ENCODE measurements at places on chromosomes 6 and 20.
A peak's percentile ranks its signal among the peaks of the same experiment; 100 is the strongest.

GRCh38 chr6:142507065-142507464 is 205.3 kb downstream of the ADGRG6 start:
- no peak for DNase-seq

DNA sequence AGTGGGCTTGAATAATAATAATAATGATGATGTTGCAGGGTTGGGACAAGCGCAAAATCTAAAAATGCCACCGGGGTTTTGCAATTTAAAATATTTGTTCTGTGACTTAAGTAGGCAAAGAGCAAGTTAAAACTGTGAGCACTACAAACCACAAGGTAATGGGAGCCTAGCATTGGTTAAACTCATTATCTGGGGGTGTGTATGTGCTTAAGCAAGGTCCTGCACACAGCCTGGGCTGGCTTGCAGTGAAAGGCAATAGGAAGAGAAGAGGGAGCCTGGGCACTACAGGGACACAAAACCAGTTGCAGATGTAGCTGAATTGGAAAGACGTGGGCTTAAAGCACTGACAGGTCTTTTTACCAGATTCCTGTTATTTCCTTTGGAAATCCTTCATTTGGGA is 11.7 kb downstream of the SIM1 start:
- DNase-seq: no peak

GRCh38 chr6:25034431-25034921 is 98.7 kb upstream of the RIPOR2 start:
- DNase-seq: no peak

- no peak for DNase-seq
Observed at GRCh38 chr20:37821696-37822095, 81.2 kb upstream of the VSTM2L start.

DNA sequence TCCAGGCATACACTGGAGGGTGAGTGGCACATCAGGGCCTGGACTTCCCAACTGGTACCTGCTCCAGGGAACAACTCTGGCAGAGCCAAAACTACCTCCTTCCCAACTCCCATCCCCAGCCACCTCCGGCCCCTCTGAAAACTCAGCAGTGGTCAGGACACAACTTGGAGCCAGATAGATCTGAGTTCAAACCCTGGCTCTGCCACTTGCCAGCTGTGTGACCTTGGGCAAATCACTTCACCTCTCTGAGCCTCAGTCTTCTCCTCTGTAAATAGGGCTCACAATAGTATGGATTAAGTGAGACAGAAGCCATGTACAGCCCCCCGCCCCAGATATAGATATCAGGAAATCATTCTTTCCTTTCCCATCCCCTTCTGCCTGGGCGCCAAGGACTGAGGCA is 10.7 kb downstream of the AHCY start:
- no peak for DNase-seq

DNA sequence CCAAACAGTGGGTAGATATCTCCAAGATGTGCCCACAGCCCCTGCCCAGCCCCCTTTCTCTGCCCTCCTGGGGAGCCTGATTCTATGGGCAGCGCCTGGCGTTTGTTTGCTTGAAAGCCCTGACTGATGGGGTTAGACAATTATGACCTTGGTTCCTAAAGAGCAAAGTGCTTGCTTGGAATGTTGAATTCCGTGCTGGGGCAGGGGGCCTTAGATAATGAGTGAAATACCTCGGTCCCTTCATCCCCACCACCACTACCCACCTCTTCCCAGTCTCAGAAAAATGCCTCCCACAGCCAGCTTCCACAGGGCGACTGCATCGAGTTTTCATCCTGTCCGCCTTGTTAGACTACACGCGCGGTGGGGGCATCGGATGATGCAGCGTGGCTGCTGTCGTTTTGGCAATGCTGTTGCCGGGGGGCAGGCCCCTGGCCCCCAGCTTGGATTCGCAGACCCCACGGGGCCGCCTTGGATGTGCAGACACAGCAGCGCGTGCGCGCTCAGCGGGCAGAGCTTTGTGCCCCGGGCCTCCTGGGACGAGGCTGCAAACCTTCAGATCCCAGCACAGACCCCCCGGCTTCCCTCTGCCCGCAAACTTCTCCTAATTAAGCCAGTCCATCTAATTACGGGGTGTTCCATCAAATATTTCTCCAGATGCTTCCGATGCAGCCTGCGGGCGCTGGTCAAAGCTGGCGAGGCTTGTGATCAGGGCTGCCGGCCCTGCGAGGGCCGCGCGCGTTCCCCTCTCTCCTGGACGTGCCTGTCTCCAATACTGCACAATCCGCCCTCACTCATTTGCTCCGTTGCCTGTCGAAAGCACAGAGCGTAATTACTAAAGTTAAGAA is 86.1 kb downstream of the LINC00237 start:
- no peak for DNase-seq

- DNase-seq: no peak
Observed at GRCh38 chr6:134658596-134658995, 291.3 kb downstream of the ALDH8A1 start.

- no peak for DNase-seq
Observed at GRCh38 chr6:4124351-4124750, 11.0 kb downstream of the ECI2 start.

- no peak for DNase-seq
Observed at GRCh38 chr6:33638556-33638955, 17.4 kb downstream of the ITPR3 start.

DNA sequence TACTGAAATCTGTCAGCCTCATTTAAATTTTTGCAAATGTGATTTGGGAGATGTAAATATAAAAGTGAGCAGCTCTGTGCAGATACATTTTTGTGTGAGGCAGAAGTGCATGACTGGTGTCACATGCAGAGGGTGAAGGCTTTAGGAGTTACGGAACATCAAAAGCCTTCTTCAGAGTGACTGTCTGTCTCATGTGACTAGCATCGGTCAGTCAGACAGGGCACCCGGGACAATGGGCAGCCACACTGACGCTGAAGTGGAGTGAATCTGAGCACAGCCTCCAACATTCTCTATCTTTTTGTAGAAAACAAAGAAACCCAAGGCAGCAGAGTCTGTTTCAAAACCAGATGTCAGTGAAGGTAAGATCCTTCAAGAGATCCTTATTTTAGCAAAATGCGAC is 7.9 kb upstream of the FAM209A start:
- no peak for DNase-seq

GRCh38 chr6:45156075-45156474 is 172.1 kb upstream of the RUNX2 start:
- peak; percentile 64 for DNase-seq

- no peak for DNase-seq
Observed at GRCh38 chr20:32574296-32575226, 10.6 kb downstream of the NOL4L start.

DNA sequence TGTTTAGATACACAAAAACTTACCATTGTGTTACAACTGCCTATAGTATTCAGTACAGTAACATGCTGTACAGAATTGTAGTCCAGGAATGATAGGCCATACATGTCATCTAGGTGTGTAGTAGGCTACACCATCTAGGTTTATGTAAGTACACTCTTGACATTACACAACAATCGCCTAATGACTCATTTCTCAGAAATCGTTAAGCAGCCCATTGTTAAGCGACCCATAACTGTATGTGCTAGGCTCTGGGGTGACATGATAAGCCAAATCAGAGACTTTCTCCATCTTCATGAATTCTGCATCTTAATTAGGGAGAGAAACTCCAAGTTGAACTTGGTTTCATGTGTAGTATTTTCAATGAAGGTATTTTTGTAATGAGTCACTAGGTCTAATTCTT is 17.2 kb downstream of the STK35 start:
- DNase-seq: no peak

- DNase-seq: no peak
Observed at GRCh38 chr20:35151736-35152135, 4.6 kb upstream of the EDEM2 start.

DNA sequence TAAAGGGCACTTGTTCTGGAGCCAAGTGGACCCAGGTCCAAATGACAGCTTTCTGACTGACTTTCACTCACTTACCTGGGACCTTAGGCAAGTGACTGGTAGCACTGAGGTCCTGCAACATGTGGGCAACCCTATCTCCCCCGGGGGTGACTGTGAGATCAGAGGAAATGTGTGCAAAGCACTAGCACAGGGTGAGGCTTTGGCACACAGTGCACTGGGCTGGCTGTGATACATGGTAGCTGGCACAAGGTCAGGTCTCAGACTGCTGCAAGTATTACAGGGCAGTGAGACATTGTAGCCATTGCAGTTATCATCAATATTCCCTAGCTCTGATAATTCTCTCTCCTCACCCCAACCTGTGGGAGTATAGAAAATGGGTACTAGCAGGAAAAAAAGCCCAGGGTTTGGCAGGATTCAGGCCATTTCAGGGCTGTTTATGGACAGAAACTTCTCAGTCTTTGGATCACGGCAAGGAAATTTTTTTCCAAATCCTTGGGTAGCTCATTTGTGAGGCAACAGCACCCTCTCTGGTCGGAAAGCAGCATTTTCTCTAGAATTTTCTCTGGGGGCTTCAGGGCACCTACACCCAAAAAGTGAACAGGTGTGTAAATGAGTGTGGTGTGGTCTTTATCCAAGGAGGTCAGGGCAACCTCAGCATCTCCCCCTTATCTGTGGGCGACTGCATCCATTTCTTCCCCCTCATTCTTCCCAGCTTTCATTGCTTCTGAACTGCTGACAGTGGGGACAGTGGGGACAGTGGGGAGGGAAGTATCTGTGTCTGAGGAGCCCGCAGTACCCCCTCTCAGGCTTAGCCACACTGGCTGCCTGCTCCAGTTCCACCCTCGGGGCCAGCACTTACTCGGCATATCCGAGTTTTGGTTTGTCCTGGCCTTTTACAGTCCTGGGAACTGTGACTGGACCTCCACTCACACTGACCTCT is 148.7 kb upstream of the PHACTR3 start:
- no peak for DNase-seq

GRCh38 chr6:88368071-88368787 is 202.1 kb upstream of the CNR1 start:
- no peak for DNase-seq

GRCh38 chr6:166579237-166579850 is 7.1 kb downstream of the RAMACL start:
- no peak for DNase-seq

- DNase-seq: no peak
Observed at GRCh38 chr6:64996301-64996700, 710.7 kb downstream of the EYS start.

DNA sequence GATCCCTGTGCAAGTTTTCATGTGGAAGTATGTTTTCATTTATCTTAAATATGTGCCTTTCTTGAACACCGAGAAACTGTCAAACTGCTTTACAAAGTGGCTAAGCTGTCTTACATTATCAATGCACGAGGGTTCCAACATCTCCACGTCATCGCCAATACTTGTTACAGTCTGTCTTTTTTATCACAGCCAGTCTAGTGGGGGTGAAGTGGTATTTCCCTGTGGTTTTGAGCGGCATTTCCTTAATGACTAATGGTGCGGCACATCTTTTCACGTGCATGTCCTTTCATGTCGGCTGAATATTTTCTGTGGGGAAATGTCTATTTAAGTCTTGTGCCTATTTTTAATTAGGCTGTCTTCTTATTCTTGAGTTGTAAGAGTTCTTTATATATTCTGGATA is 280.4 kb downstream of the FOXC1 start:
- DNase-seq: no peak

GRCh38 chr6:84119277-84119676 is 85.7 kb downstream of the MRAP2 start:
- DNase-seq: no peak

DNA sequence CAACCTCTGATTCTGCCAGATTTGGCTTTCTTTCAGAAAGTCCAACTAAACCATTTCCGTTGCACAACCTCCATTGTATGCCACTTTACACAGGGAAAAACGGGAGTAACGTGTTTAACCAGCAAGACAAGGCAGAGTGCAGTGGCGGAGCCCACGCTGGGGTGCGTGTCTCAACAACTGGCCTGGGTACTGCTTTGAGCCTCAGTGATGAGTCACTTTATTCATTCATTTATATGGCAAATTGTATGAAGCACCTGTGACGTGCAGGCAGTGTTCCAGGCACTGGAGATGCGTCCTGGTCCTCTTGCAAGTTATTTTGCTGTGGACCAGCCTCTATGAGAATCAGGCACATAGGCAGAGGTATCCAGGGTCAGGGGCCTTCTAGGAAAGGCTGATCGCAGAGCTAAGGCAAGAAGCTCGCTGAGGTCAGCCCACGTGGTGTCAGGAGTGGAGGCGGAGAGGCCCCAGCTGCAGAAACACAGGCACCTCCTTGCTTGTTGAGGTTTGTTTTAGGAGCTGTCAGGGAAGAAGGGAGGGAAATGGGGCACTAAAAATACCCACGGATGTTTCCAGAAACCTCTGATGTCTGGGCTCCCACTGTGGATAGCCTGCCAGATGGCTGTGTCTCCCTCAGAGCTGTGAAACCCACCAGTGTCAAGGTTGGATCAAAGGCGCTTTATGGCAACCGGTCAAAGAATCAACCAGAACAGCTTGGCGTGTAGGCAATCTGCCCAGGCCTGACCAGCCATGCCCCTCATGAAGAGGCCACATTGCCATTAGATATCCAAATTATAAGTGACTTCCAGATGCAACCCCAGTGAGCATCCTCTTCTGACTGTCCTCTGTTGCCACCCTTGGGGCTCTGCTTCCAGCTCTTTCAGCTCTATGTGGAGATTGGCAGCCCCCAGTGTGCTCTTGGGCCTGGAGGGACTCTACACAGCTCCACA is 157.2 kb downstream of the CD83 start:
- no peak for DNase-seq

- DNase-seq: no peak
Observed at GRCh38 chr6:129882510-129883023, 21.5 kb upstream of the TMEM244 start.

GRCh38 chr6:143098054-143098671 is 37.5 kb downstream of the AIG1 start:
- no peak for DNase-seq

GRCh38 chr20:61629602-61630390 is 377.7 kb downstream of the CDH4 start:
- DNase-seq: no peak

GRCh38 chr6:94673251-94673650 is 904.1 kb upstream of the MANEA start:
- DNase-seq: no peak

GRCh38 chr6:83770910-83771309 is 62.0 kb upstream of the SNAP91 start:
- no peak for DNase-seq

DNA sequence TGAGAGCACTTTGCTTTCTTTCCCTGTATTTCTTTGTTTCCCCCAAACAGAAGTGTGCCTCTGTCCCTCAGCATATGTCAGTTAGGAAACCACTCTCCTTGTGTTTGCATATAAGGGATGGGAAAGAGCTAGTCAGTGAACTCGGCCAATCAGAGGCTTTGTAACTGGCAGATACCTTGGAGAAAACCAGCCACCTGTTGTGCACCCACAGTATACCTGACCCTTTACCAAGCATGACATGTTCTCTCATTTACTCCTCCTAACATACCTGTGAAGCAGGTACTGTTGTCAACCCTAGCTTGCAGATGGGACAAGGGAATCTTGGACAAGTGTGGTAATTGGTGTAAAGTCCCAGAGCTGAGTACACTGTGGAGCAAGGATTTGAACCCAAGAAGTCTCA is 96.1 kb upstream of the FAM8A1 start:
- DNase-seq: no peak

DNA sequence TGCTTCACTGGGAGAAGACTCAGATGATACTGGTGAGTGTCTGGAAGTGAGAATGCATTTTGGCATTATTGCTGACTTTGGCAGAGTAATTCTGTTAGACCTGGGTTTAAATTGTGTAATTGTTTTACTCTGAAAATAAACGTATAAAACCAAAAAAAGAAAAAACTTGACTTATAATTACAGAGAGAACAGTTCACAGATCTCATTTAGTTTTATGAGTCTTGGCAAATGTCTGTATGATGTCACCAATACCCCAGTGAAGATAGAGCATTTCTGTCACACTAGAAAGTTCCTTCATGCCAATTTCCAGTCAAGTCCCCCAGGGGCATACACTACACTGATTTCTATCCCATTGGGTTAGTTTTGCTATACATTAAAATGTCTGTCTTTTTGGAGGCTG is 67.3 kb downstream of the SMAP1 start:
- no peak for DNase-seq

GRCh38 chr6:148470606-148471465 is 128.2 kb downstream of the SASH1 start:
- no peak for DNase-seq

Measured in CD8-positive, alpha-beta memory T cell (primary cell).